NCI-H146 (cell line): ENCODE measurements at places on chromosomes 7 and 10.

DNA sequence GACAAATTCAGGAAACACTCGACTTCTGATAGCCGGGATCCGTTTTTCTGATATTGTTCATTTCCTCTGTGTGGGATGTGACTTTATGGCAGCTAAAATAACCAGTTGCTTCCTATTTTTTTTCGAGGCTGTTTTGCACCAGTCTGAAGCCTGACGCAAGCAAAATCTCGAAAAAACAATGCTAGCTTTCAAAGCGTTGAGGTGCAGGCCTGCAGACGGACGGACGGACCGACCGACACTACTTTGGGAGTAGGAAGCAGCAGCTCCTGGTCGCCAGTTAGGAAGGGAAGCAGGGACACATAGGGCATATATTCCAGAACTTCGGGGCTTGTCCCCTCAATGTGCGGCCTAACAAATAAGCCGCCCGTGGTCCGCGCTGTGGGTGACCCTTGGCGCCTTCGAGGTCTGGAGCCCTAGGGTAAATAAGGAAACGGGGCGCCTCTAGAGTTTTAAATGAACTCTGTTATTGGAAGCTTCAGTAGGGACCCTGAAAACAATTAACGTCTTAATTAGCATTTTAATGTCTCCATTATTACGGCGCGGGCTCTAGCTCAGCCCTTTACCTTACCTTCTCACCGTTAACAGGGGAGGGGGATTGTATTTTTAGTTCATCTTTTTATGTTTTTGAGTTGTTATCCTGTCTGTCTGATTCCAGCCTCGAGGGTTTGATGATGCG is 1.3 kb downstream of the HHEX start:
- no peak for DNase-seq

- DNase-seq = no peak
These were observed 123.2 kb downstream of the ST7 start for GRCh38 chr7:117076426-117076943.

DNA sequence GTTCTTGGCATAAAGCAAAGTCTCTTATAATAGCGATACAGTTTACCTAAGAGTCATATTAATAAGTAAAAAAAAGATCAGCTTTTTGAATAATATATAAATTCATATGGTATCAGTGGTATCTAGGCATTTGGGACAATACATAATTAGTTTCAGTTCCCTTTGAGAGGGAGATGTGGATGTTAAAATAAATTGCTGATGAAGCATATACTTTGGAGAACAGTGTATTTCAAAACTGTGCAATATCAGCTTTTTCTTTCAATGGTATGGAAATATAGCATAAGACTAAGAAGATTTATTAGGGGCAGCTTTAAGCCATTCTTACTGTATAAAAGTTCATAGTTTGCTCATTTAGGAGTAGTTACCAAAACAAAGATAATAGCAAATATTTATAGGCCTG is 35.5 kb downstream of the MDFIC start:
- DNase-seq = no peak

GRCh38 chr7:95718577-95719410 is 53.6 kb upstream of the DYNC1I1 start:
- peak; percentile 36 for DNase-seq

GRCh38 chr10:110655320-110655719 is 11.2 kb downstream of the RBM20 start:
- no peak for DNase-seq

- DNase-seq = no peak
These were observed 87.9 kb downstream of the KMT2E start for GRCh38 chr7:105101864-105102263.

DNA sequence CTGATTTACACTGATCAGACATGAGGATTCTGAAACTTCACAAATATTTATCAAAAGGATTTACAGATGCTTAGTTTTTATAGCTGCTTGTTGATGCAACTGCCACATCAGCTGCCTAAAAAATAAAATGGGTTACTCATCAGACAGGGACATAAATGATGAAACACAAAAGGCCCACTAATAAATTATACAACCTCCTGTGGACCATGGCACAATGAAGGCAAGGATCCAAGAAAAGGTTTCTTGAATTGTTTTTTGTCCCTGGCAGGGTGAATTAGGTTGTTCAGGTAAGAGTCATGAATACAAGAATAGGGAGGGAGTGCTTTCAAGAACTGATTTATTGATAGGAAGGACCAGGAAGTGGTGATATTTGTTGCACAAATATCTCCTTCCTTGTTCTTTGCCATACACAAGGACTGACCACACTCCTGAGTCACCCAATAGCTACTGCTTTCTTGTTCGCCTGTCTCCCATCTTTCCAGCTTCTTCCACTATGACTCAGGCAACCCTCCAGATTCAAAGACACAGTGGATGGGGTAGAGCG is 234.5 kb downstream of the AHR start:
- DNase-seq = no peak

GRCh38 chr7:154996756-154997155 is 6.2 kb downstream of the PAXIP1 start:
- no peak for DNase-seq

- no peak for DNase-seq
These were observed 82.1 kb downstream of the C1GALT1 start for GRCh38 chr7:7264306-7265040.
